Activated CD4-positive, alpha-beta T cell treated with anti-CD3 and anti-CD28 coated beads for 1 hour (primary cell): ENCODE measurements at places on chromosomes 1 and 21.

DNA sequence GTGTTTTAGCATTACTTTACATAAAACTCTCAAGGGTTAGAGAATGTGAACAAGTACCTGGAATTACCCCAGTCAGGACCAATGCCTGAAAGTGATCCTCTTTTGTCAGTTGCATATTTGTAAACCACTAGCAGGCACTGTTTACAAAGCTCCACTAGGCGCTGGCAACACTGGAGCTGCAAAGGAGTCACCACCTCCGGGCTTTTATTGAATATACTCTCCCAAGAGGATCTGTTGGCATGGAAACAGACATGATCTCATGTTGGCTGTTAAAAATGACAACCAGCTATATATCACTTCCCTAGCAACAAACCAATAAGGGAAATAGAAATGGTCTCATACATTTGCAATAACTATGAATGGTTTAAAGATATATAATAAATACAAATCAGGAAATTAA is 116.0 kb downstream of the TTLL7 start:
- no peak for DNase-seq

DNA sequence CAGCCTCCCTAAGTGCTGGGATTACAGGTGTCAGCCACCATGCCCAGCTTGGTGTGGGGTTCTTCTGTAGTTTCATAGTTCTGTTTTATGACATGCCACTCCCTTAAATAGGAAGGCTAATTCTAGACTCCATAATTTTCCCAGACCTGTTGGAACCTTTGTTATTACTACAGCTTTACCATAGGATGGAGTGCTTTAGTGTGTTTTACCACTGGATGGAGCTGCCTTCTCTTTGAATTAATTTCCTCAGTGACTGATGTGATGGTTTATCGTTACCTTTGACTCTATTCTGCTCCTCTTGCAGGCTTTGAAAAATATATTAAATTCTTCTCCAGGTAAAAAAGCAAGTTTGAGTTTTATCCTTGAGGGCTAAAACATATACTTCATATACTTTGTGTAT is 84.6 kb upstream of the NEK7 start:
- DNase-seq, result no peak

DNA sequence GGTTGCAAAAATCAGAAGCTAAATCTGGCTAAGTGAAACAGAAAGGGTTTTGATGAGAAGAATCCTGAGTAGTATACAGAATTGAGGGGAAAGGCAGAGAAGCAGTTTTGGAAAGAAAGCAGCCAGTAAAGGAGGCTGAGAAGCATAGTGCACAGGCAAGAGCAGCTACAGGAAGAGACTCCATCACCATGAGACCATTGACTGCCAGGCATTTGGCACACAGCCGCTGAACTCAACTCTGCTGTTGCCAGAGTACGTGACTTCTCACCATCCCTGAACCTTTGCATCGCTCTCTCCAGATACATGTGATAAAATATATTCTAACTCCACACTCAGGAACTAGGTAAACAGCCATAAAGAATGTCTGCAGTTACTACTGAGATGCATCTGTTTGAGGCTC is 128.3 kb upstream of the C1orf21 start:
- no peak for DNase-seq

DNA sequence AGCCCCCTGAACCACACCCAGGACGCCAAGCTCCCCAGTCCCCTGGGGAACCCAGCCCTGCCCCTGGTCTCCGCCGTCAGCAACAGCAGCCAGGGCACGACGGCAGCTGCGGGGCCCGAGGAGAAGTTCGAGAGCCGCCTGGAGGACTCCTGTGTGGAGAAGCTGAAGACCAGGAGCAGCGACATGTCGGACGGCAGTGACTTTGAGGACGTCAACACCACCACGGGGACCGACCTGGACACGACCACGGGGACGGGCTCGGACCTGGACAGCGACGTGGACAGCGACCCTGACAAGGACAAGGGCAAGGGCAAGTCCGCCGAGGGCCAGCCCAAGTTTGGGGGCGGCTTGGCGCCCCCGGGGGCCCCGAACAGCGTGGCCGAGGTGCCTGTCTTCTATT is 42.7 kb upstream of the ARHGEF16 start:
- DNase-seq, result no peak

DNA sequence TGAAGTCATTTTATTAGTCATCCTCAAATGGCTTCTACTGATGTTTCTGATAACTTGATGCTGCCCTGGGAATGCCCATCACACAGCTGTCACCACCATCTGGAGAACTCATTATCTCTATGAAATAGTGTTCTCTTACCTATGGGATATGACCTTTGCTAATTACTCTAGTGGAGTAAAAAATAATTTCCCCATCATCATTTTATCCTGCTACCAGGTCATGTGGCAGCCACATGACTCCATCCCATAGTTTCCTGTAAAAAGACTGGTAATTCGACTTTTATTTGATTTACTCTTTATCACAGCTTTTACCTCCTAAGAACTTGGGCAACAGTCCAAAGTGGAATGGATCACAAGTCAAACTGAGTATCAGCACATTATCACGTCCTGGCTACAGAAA is 76.1 kb upstream of the USP25 start:
- no peak for DNase-seq

DNA sequence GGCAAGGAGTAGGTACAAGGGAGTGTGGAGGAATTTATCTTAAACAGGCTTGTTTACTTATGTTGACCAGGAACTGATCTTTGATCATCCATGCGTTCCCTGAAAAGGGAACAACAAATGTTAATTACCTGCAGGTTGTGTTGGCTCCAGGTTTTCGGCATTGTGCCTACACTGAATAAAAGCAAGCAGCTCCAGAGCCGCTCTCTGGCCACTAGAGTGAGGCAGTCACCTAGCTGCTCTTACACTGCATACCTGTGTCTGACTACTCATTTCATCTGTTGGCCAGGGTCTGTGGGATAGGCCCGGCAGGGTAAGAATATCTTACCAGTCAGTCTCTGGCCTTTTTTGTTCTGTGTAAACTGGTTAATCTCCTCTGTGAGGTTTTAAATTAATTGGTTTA is 183.6 kb downstream of the HFM1 start:
- no peak for DNase-seq

- no peak for DNase-seq
Observed at GRCh38 chr1:6811583-6811982, 26.3 kb downstream of the CAMTA1 start.

DNA sequence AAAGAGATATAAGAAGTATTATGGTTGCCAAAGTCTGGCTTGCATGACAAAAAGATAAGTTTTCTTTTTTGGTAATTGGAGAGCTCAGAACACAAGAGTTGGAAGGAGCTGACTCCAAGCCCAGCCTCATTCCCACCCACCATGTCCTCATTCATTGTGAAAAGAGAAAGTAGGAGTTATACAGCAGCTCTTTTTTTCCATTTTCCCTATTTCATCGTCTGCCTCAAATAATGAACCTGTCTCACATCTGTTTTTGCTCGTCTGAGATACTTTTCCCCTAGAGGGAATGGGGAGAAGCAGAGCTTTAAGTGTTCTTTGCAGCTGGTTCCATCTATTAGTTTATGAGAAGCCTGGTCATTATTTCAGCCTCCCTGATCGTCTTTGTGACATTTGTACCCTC is 34.7 kb downstream of the AGT start:
- no peak for DNase-seq

- DNase-seq, result no peak
Observed at GRCh38 chr1:41419584-41420295, 58.5 kb downstream of the FOXO6 start.

GRCh38 chr1:207430602-207431001 is 23.5 kb upstream of the CR2 start:
- DNase-seq, result no peak

DNA sequence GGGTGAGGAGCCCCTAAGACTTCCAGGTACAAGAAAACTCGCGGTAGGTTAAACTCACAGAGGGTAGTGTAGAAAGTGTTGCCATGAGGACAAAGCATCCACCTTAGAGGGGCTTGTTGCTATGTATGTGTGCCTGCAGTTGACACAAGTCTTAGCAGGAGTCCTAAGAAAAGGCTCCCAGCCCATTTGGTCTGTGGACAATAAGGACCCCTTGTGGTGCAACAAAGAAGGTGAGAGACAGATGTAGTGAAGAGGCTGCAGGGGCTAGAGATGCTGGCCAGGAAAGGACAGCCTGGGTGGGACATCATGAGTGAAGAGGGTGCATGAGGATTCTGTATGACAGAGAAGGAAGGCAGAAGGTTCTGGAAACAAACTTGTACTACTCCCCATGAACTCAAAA is 36.3 kb upstream of the IL10 start:
- no peak for DNase-seq

DNA sequence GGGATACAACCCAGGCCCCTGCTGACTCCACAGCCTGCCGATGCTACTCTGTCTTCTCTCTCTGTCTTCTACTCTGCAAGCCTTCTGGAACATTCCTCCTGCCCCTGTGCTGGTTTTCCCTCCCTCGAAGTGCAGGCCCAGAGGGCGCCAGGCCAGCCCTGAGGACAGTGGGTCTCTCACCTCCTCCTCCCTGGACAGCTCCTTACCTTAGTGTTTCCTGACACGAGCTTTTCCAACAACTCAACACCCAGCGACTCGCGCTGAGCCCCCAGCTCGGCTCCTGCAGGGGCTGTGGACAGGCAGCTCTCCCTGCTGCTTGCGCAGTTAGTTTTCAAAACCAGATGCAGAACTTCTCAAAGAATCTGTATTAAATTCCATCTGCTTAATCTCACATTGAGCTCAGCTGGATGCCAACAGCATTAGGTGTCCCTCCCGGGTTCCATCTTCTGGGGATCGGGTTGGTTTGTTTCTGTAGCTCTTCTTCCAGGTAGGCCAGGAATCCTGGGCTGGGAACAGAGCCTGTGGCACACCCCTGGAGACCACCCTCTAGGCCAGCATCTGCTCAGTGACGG is 54.2 kb downstream of the PTPRU start:
- no peak for DNase-seq

- DNase-seq, result peak; percentile 23
Observed at GRCh38 chr21:26169611-26170470, 729 bp downstream of the APP start.

GRCh38 chr1:228100822-228101613 is 2.1 kb downstream of the C1orf35 start:
- DNase-seq, result no peak

GRCh38 chr1:191582169-191582568 is 576.1 kb upstream of the RGS18 start:
- DNase-seq, result no peak

- no peak for DNase-seq
Observed at GRCh38 chr1:9882296-9882944, 27.6 kb downstream of the CTNNBIP1 start.

GRCh38 chr1:192489047-192489446 is 86.5 kb upstream of the RGS1 start:
- no peak for DNase-seq

DNA sequence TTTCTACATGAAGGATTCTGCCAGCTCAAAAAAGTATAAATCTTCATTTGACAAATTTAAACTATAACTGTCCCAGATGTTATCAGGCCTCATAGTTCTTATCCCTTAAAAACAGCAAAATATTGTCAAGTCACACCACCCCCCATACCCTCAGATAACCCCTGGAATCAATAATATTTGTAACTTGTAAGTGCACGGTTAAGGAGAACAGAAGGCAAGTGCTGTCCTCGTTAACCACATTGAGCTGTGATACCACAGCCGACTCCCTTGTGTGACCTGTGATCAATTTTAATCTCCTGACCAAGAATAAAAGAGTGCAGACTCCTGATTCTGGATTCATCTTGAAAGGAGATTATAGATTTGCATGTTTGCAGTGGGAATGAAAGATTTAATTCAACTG is 310.7 kb downstream of the DPYD start:
- DNase-seq, result no peak

DNA sequence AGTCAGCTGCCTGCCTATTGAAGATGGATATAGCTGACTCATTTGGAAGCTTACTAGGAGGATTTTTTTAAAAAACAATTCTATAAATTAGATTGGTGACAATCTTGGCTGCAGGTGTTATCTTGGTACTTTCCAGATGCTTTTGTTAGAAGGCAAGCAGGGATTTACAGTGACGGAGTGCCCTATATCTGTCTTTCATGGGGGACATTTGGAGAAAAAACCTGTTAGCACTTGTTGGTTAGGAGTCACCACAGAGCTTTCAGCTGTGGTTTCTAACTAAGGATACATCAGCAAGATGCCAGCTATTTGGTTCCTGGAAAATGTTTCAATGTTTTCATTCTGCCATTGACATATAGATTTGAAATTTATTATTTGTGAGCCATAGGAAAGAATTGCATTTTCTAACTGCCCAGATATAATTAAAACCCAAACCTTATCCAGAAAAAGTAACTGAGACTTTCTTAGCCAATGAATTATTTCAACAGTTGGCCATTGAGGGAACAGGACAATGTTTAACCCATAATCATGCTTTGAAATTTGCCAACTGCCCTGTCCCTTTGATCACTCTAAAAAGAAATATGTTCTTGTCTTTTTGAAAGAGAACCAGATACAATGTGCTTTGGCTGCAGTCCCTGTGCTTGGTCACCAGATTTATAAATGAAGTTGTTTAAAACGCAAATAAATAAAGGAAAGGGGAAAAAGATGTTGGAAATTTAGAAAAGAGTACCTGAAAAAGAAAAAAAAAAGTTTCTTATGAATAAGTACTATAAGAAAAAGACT is 761.0 kb upstream of the CXADR start:
- DNase-seq, result no peak

DNA sequence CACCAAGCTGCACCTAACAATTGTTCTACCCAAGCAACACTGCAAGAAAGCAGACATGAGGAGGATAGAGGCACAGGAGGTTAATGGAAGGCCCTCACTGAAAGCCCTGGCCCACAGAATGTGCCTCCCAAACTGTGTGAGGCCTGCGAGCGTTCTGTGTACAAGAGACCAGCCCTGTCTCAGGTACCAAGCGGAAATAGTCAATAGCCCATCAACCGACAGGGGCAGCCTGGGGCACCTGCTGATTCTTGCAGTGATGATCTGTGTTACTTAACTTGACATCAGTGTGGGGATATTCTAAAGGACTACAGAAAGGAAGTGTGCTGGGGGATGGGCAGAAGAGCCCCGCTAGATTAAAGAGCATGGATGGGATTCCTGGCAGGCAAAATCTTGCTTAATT is 392.4 kb downstream of the KCNH1 start:
- DNase-seq, result no peak

DNA sequence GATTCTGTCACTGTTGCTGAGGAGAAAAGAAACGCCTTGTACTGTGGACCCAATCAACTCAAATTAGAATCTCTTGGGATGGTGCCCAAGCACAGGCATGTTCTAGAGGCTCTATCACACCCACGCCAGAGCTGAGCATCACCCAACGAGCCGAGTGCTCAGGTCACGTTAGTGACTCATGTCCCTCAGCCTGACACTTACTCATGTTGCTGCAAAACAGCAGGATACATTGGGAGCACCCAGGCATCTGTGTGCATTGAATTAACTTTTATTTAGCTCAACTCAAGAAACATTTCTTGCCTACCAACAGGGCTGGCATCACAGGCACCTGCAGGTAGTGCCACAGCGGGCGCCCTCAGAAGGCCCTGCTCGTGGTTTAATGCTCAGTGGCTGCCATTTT is 149.8 kb downstream of the ETS2 start:
- no peak for DNase-seq

GRCh38 chr1:94539496-94539895 is 2.1 kb downstream of the F3 start:
- DNase-seq, result no peak

GRCh38 chr1:231986631-231987336 is 360.2 kb downstream of the DISC1 start:
- DNase-seq, result no peak
